Activated B cell treated with CpG ODN at 0.5 μM for 24 hours (primary cell): ENCODE measurements at places on chromosomes 6 and 20.

DNA sequence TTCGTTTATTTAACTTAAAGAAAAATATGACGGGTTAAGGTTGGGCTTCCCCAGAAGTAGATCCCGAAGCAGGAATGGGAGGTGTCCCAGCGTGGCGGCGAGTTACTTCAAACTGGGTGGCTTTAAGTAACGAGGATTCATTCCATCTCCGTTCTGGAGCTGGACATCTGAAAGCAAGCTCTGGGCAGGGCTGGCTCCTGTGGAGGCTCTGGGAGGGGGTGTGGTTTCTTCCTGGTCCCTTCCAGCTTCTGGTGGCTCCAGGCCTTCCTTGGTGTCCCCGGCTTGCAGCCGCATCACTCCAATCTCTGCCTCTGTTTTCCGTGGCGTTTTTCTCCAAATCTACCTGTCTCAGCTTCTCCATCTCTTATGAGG lies 47.3 kb upstream of the BHLHE23 start:
- no peak for DNase-seq

DNA sequence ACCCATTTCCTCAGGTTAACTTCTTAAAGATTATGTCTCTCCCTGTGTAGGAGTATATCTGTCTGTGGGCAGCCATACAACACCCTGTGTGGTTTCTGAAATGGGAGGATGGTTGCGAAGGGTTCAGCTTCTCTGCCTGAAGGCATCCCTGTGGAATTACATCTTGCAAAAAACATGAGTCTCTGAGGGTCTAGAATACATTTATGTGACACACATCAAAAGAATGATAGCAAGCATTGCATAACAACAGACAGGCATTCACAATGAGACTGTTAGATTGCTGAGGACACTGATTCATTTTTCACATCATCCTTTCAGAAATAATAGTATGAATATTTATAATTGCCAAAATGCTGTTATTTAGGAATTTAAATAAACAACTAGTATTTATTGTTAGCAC lies 670.9 kb downstream of the HTR1B start:
- DNase-seq: no peak

DNA sequence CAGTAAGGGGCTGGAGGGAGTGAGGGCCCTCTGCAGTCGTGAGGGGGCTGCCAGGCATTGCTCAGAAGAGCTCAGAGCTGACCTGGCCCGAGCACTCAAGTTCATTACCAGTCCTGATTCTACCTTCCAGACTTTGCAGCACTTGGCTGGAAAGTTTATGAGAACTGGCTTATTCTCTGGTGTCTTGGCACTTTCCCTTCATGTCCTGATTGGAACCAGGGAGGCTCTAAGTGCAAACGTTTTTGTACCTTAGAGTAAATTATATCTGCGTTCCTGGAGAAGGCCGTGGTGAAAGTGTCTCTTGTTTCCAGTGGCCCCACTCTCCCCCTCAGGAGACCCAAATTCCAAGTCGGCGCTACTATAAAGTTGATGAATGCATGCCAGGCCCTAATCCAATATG lies 402.3 kb downstream of the CDC5L start:
- no peak for DNase-seq

DNA sequence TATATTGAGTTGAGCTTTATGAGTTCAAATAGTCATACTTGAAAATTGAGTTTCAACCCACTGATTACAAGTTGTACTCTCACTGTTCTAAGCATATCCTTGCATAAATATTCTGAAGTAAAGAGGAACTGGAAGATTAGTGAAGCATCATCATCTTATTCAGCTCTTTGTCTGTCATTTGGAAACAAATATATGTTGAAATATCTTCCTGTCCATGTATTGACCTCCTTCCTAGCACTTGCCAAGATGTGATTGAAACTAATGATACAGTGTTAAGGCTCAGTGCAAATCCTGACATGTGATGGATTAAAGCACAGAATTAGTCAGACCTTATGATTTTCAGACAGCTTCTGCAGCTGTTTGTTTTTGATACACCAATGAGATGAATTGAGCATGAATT lies 434.3 kb downstream of the TBC1D32 start:
- DNase-seq: no peak

DNA sequence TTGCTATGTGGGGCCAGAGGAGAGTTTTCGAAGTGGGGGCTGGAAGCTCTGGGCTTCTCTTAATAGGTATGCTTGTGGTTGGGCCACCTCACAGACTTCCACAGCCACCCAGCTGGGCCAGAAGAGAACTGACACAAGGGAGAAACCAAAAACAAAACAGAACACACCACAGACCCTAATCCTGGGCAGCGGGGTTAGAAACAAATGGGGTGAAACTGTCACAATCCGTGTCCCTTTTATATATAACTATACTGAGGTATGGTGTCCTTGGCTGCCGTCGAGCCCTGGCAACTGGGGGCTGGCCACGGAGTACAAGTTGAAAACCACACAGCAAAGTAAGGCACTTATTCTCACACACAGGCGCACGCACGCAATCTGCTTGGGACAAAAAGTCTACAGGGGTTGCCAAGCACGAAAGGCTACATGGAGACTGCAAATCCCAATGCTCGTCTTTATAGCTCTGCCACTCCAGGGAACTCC lies 78.3 kb downstream of the TRAM2 start:
- DNase-seq: no peak

GRCh38 chr20:7971536-7972280 lies 31.4 kb upstream of the HAO1 start:
- DNase-seq: no peak

- no peak for DNase-seq
Observed at GRCh38 chr20:9390441-9390840, 123.9 kb upstream of the LAMP5 start.

GRCh38 chr6:42400061-42400760 lies 51.5 kb downstream of the TRERF1 start:
- no peak for DNase-seq

GRCh38 chr6:33783781-33784520 lies 5.0 kb downstream of the LEMD2 start:
- DNase-seq: no peak

DNA sequence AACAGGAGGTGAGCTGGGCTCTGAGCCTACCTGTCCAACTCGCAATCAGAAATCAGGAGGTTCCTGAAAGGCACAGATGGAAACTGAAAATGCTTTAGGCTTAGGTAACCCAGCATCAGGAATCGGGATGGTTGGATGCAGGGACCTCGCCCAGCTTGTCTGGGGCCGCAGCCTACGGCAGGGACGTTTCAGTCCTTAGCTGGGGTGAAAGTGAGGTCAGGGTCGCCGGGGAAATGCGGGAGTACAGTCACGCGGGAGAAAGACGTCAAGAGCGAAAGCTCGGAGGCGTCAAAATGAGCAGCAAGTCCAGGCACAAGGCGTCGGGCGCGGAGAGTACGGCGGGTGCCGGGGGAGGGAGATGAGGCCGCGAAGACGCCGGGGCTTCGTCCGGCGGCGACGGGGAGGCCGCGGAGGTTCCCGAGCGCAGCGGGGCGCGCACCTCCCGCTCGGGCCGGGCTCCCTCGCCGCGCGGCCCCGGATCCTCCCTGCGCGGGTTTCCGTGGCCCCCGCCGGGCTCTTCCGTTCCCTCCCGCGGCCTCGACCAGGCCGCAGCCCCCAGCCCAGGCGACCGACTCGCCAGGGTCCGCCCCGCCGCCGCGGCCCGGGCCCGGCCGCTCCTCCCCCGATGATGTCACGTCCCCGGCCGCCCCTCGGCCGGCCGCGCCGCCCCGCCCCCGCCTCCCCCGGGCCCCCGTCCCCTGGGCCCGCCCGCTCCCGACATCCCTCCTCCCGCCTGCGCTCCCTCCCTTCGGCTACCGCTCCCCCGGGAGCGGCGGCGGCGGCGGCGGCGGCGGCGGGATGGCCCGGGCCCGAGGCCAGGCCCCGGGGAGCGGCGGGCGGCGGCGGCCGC lies at the start of gene EBF4:
TSS of gene EBF4 (plus strand) at position 745 of the 850 bp plus-strand sequence. CDS start 866 bp downstream, outside the sequence.
- DNase-seq: peak; percentile 23

- DNase-seq: no peak
Observed at GRCh38 chr6:20744911-20745557, 210.8 kb downstream of the CDKAL1 start.

- no peak for DNase-seq
Observed at GRCh38 chr6:16496210-16496609, 257.8 kb downstream of the GMPR start.

GRCh38 chr6:158640519-158640918 lies 4.0 kb downstream of the DYNLT1 start:
- DNase-seq: no peak

GRCh38 chr6:64012351-64013001 lies 376.9 kb downstream of the PHF3 start:
- DNase-seq: no peak

GRCh38 chr6:139699335-139699734 lies 324.9 kb upstream of the CITED2 start:
- DNase-seq: no peak

- DNase-seq: no peak
Observed at GRCh38 chr6:128135325-128135724, 234.5 kb upstream of the THEMIS start.

DNA sequence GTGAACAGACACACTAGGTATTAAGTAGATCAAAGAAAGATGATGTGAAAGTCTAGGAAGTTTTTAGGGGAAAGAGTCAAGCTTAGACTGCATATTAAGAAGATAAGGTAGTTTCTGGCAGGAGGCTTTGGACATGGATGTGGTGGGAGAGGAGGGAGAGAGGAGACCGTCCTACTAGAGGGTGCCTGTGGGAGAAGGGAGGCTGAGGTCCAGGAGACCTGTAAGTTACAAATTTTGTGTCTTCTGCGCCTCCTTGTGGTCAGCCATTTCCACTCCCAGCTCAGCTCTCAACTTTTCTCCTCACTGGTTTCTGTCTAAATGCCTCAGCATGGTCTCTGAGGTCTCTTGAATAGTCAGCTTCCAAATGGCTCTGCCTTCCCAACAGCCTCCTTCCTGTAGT lies 193.5 kb downstream of the UNC5CL start:
- DNase-seq: no peak

GRCh38 chr6:129006724-129007514 lies 124.0 kb downstream of the LAMA2 start:
- DNase-seq: no peak

GRCh38 chr6:118309337-118310093 lies 238.6 kb upstream of the PLN start:
- DNase-seq: no peak
